Stimulated activated CD8-positive, alpha-beta memory T cell treated with anti-CD3 and anti-CD28 coated beads, Interleukin-15, amount 100 ng/mL, for 24 hours (primary cell): ENCODE measurements at places on chromosomes 7 and 10.
A peak's percentile ranks its signal among the peaks of the same experiment; 100 is the strongest.

DNA sequence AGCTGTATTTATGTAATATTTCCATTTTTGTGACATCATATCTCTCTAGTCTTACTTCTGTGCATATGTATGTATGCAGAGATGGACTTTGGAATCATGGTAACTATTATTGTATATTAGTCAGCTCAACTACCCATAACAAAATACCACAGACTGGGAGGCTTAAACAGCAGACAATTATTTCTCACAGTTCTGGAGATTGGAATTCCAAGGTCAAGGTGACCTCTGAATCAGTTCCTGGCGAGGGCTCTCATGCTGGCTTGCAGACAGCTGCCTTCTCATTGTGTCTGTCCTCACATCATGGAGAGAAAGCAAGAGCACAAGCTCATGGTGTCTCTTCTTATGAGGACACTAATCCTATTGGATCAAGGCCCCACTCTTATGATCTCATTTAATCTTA is 79.1 kb downstream of the RAMP3 start:
- no peak for DNase-seq

- no peak for DNase-seq
These were observed 17.7 kb downstream of the CLIP2 start for GRCh38 chr7:74306730-74307469.

- DNase-seq = no peak
These were observed 110.0 kb downstream of the EMX2 start for GRCh38 chr10:117652228-117653169.

- peak; percentile 47 for DNase-seq
These were observed at the start of gene GIGYF1 for GRCh38 chr7:100694098-100694745. Gene GIGYF1 (minus strand): TSS chr7:100694250. CDS start chr7:100688238, 6,012 bp downstream.

DNA sequence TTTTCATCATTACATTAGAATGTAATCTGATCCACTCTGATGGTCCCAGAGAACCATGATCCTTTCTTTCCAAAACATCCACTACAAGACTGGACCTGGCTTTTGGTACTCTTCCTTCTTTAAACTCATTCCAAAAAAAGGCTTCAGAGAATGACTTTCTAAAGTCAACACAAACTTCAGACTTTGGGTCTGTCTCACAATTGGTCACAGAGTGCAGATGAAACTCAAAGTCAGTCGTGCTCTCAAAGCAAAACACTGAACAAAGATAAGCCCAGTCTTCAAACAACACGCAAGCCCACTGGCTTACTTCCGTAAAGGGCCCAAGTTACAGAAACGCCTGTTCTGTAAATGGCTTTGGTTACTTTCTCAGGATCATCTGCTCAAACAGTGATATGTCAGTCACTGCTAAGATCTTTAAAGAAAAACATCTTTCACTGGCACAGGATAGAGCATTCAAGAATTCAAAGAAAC is 250.9 kb upstream of the MKLN1 start:
- DNase-seq = no peak

- no peak for DNase-seq
These were observed 138.1 kb upstream of the CDCA7L start for GRCh38 chr7:22083704-22084240.

DNA sequence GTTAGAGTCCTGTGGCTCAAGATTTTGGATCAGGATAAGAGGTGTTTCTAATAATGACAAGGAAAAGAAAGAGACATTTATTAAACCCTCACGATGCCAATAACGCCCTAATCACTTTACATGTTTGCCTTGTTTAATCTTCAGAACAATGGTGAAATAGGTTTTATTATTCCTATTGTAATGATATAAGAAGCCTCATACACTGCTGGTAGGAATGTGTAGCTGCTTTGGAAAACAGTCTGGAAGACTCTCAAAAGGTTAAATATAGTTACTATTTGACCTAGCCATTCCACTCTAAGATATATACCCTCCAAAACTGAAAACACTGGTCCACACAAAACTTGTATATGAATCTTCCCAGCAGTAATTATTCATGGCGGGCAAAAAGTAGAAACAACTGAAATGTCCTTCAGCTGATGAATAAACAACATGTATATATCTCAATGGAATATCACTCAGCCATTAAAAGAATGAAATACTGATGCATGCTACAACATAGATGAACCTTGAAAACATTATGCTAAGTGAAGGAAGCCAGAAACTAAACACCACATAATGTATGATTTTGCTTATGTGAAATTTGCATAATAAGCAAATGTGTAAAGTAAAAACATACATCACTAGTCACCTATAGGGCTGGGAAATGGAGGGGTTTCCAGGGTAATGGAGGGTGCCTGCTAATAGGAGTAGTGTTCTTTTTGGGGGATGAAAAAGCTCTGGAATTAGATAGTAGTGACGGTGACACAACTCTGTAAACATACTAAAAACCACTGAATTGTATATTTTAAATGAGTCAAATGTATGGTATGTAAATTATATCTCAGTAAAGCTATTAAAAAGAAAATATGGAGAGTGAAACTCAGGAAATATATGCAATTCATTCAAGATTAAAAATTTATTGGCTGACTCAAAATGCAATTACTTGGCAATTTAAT is 76.9 kb upstream of the ANK3 start:
- no peak for DNase-seq

- DNase-seq = no peak
These were observed 162.5 kb downstream of the DNAJB6 start for GRCh38 chr7:157499121-157499834.

DNA sequence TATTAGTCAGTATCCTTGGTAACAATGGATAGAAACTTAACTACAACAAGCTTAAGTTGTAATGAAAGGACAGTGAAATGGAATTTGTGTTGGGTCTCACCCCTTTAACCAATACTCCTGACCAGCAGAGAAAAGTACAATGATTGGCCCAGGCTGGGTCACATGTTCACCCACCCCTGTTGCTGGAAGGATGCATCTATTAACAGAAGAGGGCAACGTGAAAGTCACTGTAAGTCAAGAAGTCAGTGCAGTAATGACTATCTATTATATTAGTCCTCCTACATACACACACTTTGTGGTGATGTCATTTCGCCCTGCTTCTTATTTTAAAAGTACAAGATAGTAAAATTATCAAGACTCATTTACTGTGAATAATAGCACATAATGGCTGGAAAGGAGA is 16.2 kb downstream of the PNLIPRP2 start:
- DNase-seq = no peak

DNA sequence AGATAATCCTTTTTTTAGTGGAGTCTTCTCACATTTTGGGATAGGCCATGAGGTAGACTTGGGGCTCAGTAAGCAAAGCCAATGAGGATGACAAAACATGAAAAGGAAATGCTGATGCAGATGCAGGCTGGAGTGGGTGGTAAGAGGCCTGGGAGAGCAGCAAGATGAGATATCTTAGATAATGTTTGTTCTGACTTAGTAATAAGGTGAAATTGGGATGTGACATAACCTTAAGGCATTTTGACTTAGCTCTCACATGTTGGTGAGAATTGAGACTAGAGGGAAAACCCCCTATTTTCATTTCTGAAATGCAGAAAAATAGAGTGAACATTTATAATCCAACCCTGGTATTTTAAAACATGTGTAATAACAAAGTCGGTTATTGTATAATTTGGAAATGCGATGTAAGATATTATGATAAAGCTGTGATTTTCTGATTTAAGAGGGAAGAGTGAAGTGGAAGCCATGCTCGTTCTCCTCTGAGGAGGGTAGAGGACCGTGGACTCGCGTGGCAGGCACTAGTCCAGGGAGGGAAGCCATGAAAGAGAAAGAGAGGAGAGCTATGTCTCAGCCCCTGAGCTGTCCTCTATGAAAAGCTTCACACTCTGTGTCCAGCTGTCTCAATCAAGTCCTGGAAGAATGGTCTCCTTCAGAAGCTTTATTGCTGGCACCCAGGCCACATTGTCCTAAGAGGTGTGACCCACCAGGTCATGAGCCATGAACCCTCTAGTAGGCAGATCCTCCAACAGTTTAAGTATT is 57.3 kb downstream of the ST7 start:
- no peak for DNase-seq

GRCh38 chr7:158186406-158186805 is 401.2 kb downstream of the PTPRN2 start:
- DNase-seq = no peak

- DNase-seq = no peak
These were observed 81.7 kb downstream of the RNF32 start for GRCh38 chr7:156722043-156722826.

DNA sequence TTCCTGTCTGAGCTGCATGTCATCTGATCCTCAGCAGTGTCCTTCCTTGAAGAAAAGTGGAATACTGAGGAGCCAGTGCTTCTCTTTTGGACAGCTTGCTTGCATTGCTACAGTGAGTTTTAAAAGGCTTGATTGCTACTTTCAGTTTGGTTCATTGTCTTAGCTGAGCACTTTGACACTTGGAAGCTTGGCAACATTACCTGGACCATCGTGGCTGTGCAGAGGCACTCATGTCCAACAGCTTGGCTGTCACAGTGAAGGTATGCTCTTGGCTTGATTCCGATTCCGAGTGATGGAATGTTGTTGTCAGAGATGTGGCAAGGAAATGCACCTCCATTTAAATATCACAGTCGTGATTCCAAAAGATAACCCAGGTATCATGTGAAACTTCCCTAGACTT is 102.4 kb downstream of the FAS start:
- no peak for DNase-seq

DNA sequence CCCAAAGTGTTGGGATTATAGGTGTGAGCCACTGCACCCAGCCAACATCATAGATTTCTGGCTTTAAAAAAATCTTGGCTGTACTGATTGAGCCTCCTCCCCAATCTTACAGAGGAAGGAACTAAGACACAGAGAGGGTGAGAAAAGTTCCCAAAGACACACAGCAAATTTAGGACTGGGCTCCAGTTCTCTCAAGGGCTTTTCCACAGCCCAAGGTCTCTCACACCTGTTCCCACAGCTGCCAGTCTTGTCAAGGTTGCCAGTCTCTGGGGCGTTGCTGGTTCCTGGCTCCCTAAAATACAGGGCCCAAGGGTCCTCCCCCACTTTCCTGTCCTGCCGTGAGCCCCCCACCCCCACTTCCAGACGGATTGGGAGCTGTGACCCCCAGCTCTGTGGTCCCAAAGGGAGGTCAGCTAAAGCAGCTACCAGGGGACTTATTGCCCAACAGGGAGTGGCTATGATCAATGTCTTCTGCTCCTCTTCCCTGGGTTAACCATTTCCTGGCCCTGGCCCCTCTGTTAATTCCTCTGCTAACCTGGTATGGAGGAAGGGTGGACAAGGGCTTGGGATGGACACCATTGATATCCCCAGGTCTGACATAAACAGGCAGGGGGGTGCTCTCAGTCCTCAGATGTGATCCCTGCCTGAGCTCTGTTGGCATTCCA is 3.1 kb upstream of the ZAN start:
- DNase-seq = no peak

DNA sequence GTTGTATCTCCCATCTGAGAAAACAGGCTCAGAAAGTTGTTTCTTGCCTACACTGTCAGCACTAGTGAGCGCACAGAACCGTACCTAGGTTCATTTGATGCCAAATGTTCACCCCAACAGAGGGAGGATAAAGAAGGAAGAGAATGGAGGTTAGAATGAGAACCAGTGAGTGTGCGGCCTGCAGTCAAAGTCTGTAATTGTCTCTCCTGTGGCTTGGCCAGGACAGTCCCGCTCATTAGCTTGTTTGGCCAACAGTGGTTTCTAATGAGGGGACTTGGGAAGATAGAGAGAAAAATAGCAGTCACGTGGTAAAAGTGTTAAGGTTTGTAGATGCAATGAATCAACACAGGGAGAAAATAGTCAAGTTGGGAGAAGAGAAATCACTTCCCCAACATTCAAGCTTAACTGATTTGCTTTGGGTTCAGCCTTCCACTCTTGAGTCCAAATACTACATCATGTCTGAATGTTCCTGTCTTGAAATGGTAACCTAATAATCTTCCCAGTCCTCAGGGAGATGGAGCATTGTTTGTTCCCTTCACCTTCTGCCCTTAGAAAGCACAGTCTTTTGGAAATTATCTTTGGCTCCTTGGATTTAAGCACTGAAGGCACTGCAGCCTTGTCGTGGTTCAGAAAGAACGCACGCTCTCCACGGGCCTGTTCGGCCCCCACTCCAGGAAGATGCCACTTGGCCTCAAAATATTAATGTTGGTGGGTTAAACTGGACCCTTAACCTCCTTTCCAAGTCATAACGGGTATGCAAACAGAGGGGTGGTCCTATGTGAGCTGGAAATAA is 360.4 kb upstream of the ZNF32 start:
- DNase-seq = no peak

DNA sequence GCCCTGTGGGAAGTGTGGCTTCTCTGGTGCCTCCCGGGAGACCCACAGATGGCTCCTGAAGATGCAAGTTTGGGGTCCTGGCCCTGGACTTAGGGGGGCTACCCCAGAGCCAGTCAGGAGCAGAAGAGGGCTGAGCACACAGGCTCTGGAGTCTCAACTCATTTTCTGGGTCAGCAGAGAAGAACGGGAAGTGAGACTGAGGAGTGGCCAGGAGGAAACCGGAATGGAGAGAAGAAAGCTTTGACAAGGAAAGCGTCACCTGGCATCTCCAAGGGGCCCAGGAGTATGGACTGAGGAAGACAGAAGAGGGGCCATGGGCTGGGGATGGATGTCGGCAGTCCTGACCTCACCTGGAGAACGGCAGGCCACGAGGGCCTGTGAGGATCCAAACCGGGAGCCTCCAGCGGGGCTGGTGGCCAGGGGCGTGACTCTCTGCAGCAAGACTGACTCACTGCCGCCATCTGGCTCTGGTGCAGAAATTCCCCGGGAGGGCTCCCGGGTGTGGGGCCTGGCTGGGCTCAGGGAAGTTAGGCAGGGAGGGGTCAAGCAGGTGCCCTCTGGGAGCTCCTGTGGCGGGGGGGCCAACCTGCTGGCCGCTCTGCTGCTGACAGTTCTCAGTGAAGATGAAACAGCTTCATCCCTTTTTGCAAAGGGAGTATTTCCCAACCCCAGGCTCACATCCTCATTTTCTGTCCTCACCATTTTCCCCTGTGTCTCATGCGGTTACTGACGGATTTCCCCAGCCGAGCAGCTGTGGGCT is 23.6 kb downstream of the DAGLB start:
- DNase-seq = no peak

DNA sequence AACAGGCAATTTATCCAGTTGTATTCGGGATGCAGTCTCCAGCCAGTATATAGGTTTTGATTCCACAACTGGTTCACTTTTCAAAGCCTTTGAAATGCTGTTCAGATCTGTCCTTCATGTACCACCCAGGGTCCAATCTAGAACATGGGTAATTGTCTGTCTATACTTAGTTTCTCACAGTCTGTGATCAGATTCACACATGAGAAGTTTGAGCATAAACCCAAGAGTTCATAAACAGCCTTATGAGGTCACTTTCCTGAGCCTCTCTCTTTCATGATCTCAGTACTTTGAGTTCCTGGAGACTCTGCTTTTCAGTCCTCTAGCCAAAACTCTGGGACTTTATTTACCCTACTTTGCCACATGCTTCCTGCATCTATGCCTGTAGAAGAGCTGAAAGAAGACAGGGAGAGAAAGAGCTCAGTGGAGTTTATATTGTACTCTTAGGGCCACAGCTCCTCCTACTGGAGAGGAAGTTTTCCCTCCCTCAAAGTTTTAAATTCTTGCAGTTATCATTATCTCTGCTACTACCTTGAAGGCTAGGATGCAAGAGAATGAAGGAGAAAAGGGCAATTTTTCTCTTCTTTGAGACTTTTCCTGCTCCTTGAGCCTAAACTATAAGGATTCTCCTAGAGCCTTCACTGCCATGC is 172.0 kb downstream of the ZEB1 start:
- no peak for DNase-seq

GRCh38 chr7:93043385-93043985 is 74.3 kb downstream of the SAMD9 start:
- no peak for DNase-seq
